ENCODE measurements at places on chromosomes 2 and 18. TPM values are rescaled to one million over a fixed set of nuclear protein-coding genes. Genes with fewer than 3 reads are reported as not detected.

Gene DNAJC5G
- not detected for total RNA-seq

Gene ABCB11
- total RNA-seq, result not detected

Gene INHA
- not detected for total RNA-seq

Gene SPDYA
- total RNA-seq, result 0.95 TPM

Gene CFAP65
- total RNA-seq, result not detected

Gene EMX1
- not detected for total RNA-seq

DNA sequence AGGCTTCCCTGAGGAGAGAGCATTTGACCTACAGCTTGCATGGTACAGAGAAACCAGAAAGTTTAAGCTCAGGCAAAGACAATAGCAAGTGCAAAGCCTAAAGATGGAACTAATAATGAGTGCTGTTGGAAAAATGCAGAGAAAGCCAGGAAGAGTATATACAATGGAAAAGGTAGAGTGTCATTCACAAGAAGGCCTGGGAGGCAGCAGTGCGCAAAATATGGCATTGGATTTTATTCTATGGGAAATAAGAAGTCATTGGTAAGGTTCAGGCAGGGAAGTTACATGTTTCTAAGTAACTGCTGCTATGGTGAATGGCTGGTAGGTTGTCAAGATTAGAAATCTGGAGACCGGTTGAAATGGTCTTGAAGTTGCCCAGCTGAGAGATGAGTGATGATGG, 2167.3 kb upstream of the CELF4 start:
- no peaks in the 10 kb centered on the region for H3K36me3 ChIP-seq
- no peaks in the 10 kb centered on the region for H3K27me3 ChIP-seq
- no peaks in the 10 kb centered on the region for H3K4me1 ChIP-seq
- H3K4me3 ChIP-seq, result no peak overlapping the region
- no peak overlapping the region for H3K27ac ChIP-seq
- DNase-seq, result no peak

DNA sequence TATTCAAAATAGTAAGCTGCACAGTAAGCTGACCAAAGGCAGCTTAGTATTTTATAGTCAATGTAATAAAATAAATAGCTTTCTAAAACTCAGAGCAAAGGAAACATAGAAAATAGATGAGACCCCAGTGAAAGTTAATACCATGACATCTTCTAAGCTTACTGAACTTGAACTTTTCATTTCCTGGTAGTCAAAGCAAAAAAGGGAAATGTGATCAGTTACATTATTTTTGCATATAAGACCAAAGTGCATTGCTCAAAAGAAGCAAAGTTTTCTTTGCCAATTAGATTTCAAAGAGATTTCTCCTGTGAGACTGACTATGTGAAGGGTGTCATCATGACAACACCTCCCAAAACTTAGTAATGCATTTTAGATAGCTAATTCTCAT, 70.2 kb downstream of the MYO1B start:
- no peak overlapping the region for H3K27ac ChIP-seq
- H3K27me3 ChIP-seq, result no peaks in the 10 kb centered on the region
- H3K4me3 ChIP-seq, result no peak overlapping the region

DNA sequence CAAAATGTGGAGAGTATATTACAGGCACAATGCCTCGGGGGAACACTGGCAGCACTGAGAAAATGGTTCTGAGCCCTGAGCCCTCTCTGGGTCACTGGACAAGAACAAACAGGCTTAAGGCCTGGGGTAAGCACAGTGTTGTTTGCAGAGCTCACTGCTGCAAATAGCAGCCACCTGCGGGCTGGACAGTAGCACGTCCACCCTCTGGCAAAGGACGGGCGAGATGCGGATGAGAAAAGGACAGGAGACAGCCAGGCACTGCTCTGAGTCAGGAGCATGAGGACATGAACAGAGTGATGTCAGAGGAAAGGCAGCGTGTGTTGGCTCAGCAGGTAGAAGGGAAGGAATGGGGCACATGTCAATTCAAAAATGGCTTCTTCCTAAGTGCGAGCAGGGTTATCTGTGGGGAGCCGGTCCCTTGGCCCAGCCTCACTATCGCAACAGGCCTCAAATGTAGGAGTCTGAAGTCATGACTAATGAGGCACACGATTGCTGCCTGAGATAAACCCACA, 25.9 kb upstream of the NEB start:
- no peaks in the 10 kb centered on the region for H3K36me3 ChIP-seq
- no peak overlapping the region for H3K4me3 ChIP-seq
- no peaks in the 10 kb centered on the region for H3K4me1 ChIP-seq
- no peak overlapping the region for H3K27ac ChIP-seq
- no peaks in the 10 kb centered on the region for H3K27me3 ChIP-seq

GRCh38 chr2:28400921-28401320, 8.3 kb downstream of the FOSL2 start:
- DNase-seq, result no peak
- peaks cover 84% of the 10 kb centered on the region for H3K4me1 ChIP-seq
- H3K27ac ChIP-seq, result peak overlapping the region; percentile 97
- H3K36me3 ChIP-seq, result peaks cover 21% of the 10 kb centered on the region
- H3K4me3 ChIP-seq, result no peak overlapping the region

DNA sequence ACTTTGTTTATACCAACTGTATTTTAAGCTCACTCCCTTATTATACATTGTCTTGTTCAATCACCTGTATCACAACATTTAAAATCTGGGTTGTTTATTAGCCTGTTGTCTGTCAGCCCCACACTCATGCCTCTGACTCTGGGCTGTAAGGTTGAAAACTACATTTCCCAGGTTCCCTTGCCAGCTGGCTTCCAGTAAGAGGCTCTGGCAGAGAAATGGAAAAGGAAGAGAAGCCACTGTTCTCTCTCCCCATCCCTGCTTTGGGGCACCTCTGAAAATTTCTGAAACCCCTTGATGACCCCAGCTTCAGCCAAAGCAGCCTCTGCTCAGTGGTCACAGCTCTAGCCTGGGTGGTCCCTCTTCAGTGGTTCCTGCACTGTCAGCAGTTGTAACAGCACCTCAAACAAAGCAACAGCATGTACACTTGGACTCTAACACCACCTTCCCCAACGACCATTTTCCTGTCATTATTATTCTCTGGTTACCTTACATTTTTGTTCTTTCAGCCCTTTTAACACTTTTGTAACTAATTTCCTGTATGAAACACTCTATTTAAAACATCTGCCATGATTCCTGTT, 108.9 kb upstream of the LGALSL start:
- H3K4me1 ChIP-seq, result no peaks in the 10 kb centered on the region
- H3K27me3 ChIP-seq, result no peaks in the 10 kb centered on the region
- H3K27ac ChIP-seq, result no peak overlapping the region
- H3K4me3 ChIP-seq, result no peak overlapping the region
- H3K36me3 ChIP-seq, result no peaks in the 10 kb centered on the region

DNA sequence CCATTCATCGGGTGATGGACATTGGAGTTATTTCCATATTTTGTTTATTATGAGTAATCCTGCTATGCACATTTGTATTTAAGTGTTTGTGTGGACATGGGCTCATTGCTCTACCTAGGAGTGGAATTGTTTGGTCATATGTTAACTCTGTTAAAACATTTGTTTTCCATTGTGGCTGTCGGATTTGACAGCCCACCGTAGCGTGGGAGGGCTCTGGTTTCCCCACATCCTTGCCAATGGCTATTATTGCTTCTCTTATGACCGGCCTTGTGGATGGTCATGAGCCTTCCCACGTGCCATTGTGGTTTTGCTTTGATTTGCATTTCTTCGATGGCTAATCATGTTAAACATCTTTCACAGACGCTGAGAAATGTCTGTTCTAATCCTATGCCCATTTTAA, 92.0 kb downstream of the ZNF236 start:
- no peaks in the 10 kb centered on the region for H3K27me3 ChIP-seq
- DNase-seq, result no peak
- no peak overlapping the region for H3K27ac ChIP-seq

GRCh38 chr18:68721681-68722583, 7.0 kb upstream of the TMX3 start:
- peak overlapping the region; percentile 63 for H3K27ac ChIP-seq
- no peaks in the 10 kb centered on the region for H3K27me3 ChIP-seq
- H3K4me1 ChIP-seq, result no peaks in the 10 kb centered on the region
- H3K36me3 ChIP-seq, result no peaks in the 10 kb centered on the region

DNA sequence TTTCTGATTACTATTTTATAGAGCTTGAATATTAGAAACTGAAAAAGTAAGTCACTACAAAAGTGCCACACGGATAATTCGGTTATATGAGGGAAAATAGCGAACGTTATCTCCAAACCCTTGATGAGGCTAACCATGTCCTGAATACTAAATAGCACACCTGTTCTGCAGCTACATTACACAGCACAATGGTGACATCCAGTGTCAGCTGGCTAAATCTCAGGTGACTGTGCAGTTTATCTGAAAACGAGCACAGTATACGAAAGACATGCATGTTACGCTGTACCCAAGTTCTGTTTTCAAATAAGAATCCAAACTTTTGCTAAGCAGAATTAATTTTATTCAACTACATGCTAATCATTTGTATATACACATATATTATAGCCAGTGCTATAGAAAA, 9.0 kb downstream of the CCDC68 start:
- no peak overlapping the region for H3K27ac ChIP-seq
- no peaks in the 10 kb centered on the region for H3K4me1 ChIP-seq
- H3K4me3 ChIP-seq, result no peak overlapping the region
- H3K36me3 ChIP-seq, result no peaks in the 10 kb centered on the region

DNA sequence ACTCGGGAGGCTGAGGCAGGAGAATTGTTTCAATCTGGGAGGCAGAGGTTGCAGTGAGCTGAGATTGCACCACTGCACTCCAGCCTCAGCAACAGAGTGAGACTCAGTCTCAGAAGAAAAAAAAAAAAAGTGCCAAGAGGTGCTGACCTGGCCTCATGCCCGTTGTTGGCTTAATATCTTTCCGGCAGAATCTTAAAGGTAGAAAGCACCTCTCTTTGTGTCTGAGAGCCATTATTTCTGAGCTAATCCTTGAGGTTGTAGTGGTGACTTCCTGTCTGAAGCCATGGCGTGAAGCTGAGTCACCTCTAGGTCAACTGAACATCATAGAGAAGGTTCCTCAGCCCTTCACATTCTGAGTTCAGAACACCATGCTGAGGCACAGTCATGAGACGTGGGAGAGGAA, 60.4 kb downstream of the WDSUB1 start:
- no peaks in the 10 kb centered on the region for H3K4me1 ChIP-seq
- peaks cover 7% of the 10 kb centered on the region for H3K36me3 ChIP-seq
- H3K4me3 ChIP-seq, result no peak overlapping the region

- H3K4me1 ChIP-seq, result no peaks in the 10 kb centered on the region
- H3K36me3 ChIP-seq, result no peaks in the 10 kb centered on the region
- H3K27me3 ChIP-seq, result no peaks in the 10 kb centered on the region
- no peak overlapping the region for H3K4me3 ChIP-seq
- H3K27ac ChIP-seq, result no peak overlapping the region
Observed at GRCh38 chr2:133993160-133993559, 260.7 kb upstream of the MGAT5 start.

DNA sequence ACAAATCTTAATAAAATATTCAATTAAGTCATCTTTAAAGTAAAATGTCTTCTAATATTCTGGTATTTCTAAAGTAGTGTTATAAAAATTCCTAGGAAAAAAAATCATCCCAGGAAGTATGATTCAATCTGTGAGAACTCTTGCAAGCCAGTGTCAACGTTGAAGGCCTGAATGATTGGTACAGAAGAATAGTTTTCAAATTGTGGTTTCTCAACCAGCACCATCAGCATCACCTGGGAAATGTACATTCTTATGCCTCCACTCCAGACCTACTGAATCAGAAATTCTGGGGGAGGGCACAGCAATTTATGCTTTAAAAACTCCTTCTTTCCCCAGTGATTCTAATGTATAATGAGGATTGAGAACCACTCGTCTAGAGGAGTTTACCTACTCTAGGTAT, 62.3 kb upstream of the C2orf15 start:
- H3K36me3 ChIP-seq, result no peaks in the 10 kb centered on the region
- no peak for DNase-seq
- no peak overlapping the region for H3K27ac ChIP-seq
- no peaks in the 10 kb centered on the region for H3K4me1 ChIP-seq

- no peaks in the 10 kb centered on the region for H3K36me3 ChIP-seq
- no peaks in the 10 kb centered on the region for H3K27me3 ChIP-seq
- H3K4me1 ChIP-seq, result no peaks in the 10 kb centered on the region
- H3K27ac ChIP-seq, result no peak overlapping the region
- DNase-seq, result no peak
Observed at GRCh38 chr2:59249441-59250306, 1008.5 kb upstream of the FANCL start.

DNA sequence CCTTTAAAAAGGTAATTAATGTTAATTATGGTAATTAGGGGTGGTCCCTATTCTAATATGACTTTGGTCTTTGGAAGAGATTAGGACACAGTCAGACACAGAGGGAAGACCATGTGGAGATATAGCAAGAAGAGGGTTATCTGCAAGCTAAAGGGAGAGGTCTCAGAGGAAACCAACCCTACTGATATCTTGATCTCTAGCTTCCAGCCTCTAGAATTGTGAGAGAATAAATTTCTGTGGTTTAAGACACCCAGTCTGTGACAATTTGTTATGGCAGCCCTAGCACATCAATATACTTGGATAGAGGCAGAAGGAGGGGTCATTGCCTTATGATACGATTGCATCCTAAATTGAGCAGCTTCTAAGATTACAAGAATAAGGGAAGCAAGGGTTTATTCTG, 21.3 kb upstream of the NT5C1B start:
- no peak overlapping the region for H3K4me3 ChIP-seq
- no peaks in the 10 kb centered on the region for H3K27me3 ChIP-seq
- H3K36me3 ChIP-seq, result no peaks in the 10 kb centered on the region
- DNase-seq, result no peak
- no peak overlapping the region for H3K27ac ChIP-seq

DNA sequence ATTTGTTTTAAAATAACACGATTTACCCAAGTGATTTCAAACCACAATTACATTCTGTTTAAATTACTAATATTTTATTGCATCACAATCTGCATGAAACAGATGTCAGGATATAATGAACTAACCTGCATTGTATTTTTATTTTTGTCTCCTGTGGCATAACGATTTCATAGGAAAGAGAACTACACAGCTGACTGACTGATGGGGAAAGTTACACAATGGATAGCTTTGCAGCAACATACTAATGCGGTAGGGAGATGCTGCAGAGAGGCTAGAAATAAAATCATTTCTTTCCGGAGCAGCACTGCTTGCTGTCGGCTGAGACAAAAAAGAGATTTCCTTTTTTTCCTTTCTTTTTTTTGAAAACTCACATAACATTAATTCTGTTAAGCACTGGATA, 36.9 kb downstream of the SCN1A start:
- H3K27ac ChIP-seq, result no peak overlapping the region
- no peaks in the 10 kb centered on the region for H3K4me1 ChIP-seq
- no peak for DNase-seq
- H3K4me3 ChIP-seq, result no peak overlapping the region

DNA sequence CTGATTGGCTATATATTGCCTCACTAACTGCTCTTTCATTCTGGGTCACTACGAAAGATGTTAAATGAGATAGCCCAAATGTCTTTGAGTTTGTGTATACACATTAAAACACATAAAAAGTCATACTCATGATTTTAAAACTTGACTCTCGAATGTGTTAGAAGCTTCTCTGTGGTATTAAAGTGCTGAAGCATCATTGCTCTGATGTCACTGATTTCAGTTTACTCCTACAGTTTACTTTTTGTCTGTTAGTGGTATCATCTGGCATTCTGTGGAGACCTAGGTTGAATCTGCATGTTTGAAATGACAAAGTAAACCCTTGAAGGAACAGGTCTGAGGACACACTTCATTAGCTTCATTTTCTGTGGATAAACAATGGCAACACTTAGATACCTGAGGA, 10.7 kb downstream of the NT5DC4 start:
- no peak for DNase-seq
- H3K27ac ChIP-seq, result no peak overlapping the region
- no peak overlapping the region for H3K4me3 ChIP-seq
- H3K4me1 ChIP-seq, result no peaks in the 10 kb centered on the region
